ENCODE measurements at places on chromosomes 6 and 20.

DNA sequence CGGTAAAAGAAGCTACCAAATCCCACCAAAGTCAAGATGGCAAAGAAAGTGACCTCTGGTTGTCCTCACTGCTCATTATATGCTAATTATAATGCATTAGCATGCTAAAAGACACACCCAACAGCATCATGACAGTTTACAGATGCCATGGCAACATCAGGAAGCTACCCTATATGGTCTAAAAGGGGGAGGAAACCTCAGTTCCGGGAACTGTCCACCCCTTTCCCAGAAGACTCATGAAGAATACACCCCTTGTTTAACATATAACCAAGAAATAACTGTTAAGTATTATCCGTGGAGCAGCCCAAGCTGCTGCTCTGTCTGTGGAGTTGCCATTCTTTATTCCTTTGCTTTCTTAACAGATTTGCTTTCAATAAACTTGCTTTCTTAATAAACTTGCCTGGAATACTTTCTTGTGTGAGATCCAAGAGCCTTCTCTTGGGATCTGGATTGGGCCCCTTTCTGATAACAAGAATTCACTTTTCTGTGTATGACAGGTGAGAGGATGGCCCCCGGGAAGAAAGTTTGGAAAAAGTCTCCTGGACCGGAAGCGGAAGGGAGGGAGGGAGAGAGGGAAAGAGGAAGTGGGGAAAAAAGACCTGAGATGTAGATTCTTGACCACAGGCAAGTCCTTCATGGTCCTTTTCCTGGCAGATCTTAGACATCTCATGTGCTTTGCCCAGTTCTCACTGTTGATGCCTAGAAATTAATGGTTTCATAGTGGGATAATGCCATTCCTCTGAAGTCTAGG, 146.7 kb upstream of the ID4 start:
- DNase-seq: no peak

DNA sequence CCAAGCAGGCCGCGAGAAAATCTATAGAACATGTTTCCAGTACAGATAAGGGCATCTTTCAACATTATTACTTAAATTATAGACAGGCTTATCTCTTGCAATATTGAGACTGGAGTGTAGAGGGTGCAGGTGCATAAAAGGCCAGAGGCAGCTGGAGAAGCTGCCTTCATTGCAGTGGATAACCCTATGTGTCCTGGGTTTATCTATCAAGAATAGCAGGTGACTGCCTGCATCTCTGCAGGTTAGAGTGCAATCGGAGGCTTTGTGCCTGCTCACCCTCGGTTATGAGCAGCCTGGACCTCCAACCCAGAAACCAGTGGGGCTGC, 28.7 kb upstream of the ECI2 start:
- no peak for DNase-seq

DNA sequence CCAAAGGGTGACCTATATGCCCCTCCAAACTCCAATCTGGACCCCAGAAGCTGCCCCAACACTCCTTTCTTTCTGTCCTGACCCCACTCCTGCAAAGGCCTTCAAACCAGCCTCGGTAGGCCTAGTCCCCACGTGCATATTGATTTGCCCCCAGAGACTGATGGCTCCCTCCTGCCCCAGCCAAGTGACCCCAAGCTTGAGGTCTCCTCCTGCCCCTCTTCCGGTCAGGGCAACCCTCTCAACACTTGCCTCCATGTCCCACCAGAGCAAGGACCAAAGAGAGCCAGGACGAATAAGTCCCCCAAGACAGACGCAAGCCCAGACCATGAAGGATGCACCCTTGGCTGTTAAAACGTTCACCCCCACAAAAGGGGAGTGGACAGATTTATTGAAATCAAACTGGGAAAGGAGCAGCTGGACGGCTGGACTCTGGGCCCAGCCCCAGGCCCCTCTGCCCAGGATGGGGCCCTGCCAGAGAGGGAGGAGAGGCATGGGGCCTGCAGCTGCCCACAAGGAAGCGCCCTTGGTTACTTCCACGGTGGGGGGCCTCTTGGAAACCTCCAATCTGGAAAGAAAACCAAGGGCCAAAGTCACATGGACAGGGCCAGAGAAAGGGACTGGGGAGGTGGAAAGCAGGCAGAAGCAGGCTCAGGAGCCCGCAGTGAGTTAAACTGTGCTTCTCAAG, 2.4 kb upstream of the SPEF1 start:
- no peak for DNase-seq

GRCh38 chr20:36112112-36112511, 42.4 kb upstream of the EPB41L1 start:
- DNase-seq: no peak

DNA sequence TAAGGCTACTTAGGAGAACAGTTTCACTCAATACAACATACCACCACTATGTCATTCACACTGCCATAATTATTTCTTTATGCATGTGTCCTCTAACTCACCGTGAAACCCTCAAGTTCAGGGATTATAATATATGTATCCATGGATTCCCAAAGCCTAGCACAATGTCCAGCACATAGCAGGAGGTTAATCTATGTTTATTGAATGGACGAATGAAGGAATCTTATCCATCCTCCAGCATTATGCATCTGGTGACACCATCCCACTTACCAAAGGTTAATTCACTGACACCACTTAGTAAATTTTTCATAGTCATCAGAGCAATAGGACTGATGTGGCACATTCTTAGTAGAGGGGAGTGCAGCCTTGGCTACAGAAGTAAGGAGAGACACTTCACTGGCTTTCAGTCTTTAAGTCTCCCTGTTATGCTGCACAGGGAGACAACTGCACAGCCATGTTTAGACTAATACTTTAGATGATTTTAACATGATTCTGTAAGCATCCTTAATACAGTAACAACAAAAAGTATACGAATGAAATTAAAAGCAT, 49.7 kb downstream of the EPHA7 start:
- no peak for DNase-seq

GRCh38 chr20:38094373-38094891, 60.9 kb downstream of the RPRD1B start:
- no peak for DNase-seq

- no peak for DNase-seq
Measured at GRCh38 chr6:36252005-36252404, 17.9 kb upstream of the PNPLA1 start.

- DNase-seq: no peak
Measured at GRCh38 chr20:53255102-53255710, 283.0 kb downstream of the TSHZ2 start.

GRCh38 chr6:44010411-44011349, 116.6 kb downstream of the MRPL14 start:
- no peak for DNase-seq

DNA sequence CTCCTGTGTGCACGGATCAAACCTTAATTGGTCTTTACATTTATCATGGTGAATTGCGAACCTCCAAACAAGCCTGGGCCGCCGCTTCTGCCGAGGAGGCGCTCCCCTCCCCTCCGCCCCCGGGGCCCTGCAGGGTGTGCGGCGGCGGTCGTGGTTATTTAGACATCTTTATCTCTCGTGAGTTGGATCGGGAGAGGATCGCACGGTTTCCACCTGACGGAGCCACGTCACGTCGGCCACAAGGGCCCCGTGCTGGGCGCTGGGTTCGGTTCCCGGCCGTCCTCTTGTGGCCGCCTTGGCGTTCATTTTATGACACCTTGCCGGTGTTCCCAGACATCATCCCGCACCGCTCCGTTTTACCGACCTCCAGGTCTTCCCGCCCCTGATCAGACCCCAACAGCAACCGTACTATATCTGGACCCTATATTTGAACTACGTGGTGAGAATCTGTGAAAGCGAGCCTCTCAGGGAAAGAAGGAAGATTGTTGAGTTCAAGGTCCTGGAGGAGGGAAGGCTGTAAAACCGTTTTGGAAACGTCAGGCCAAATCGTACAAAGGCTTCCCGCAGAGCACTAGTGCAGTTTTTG, 1.3 kb upstream of the CNR1 start:
- DNase-seq: peak; percentile 52

DNA sequence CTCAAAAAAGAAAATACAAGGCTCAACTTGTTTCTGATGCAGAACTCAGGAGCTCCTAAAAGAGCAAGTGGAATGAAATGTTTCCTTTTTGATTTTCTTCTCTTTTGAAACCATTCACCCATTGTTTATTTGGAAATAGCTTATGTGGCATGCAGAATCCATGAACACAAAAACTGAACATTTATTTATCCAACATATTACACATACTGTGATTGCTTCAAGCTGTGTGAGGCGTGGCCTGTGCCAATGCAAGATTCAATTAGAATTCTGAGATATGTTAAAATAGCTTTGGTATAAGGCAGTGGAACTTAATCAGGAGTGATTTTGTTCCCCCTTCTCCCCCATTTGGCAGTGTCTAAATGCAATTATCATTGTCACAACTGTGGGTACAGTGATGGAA, 45.9 kb upstream of the CARMIL1 start:
- no peak for DNase-seq

DNA sequence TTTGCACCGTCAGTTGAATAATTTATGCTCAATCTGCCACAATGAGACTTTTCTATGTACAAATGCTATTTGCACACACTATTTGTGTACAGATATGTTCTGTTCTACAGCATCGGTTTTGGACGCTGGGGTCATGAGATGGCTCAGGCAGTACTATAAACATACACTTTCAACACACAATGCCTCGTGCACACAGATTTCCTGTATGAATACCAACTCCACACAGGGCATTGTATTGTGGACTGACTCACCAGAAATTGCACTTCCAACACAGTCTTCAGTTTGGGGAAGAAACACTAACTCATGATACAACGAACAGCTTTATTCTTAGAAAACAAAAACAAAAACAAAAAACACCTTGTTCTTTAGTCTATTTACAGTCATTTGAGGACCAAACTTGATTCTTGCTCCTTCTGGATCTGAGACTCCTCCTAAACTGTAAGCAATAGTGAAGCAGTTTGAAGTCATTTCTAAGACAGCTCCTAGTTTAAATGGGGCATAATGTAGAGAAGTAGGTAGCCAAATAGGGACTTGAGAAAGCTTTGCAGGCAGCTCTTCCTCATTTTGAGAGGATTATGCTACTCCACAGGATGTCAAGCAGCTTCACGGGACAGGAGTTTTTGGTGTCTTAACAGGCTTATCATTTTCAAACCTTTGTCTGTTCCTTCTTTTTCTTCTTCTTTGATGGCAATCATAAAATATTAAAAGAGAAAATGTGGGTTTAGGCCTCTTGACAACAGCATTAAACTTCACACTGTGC, 33.7 kb downstream of the GJA10 start:
- DNase-seq: no peak

GRCh38 chr6:133301835-133302234, 60.7 kb downstream of the EYA4 start:
- no peak for DNase-seq

GRCh38 chr6:142320366-142320765, 18.6 kb downstream of the ADGRG6 start:
- DNase-seq: no peak
